ENCODE measurements at places on chromosomes 6 and 20. TPM values are rescaled to one million over a fixed set of nuclear protein-coding genes. Genes with fewer than 3 reads are reported as not detected.

The HSPA1L gene
- 2.0 TPM for total RNA-seq

The MAS1 gene
- total RNA-seq = not detected

The ZKSCAN4 gene
- total RNA-seq = 1.6 TPM

The EBF4 gene
- total RNA-seq = 17.1 TPM

The C20orf141 gene
- not detected for total RNA-seq

- H3K4me1 ChIP-seq = no peaks in the 10 kb centered on the region
- H3K36me3 ChIP-seq = no peaks in the 10 kb centered on the region
- H3K4me3 ChIP-seq = no peak overlapping the region
- peaks cover 67% of the 10 kb centered on the region for H3K27me3 ChIP-seq
- H3K27ac ChIP-seq = no peak overlapping the region
Observed at GRCh38 chr6:28789553-28790083, 134.2 kb downstream of the TRIM27 start.

- DNase-seq = no peak
- H3K27me3 ChIP-seq = no peaks in the 10 kb centered on the region
- H3K4me1 ChIP-seq = no peaks in the 10 kb centered on the region
- H3K4me3 ChIP-seq = no peak overlapping the region
- H3K27ac ChIP-seq = no peak overlapping the region
Observed at GRCh38 chr6:51098791-51099190, 280.1 kb downstream of the TFAP2B start.

- H3K4me3 ChIP-seq = no peak overlapping the region
- H3K4me1 ChIP-seq = no peaks in the 10 kb centered on the region
- no peak overlapping the region for H3K27ac ChIP-seq
- no peaks in the 10 kb centered on the region for H3K27me3 ChIP-seq
Observed at GRCh38 chr20:54122189-54122588, 51.6 kb downstream of the CYP24A1 start.

GRCh38 chr6:11111769-11112437 is 378 bp upstream of the ERVFRD-1 start:
- no peak overlapping the region for H3K4me3 ChIP-seq
- H3K36me3 ChIP-seq = no peaks in the 10 kb centered on the region
- no peak for DNase-seq
- H3K4me1 ChIP-seq = peaks cover 10% of the 10 kb centered on the region
- H3K27me3 ChIP-seq = no peaks in the 10 kb centered on the region
- H3K27ac ChIP-seq = no peak overlapping the region

DNA sequence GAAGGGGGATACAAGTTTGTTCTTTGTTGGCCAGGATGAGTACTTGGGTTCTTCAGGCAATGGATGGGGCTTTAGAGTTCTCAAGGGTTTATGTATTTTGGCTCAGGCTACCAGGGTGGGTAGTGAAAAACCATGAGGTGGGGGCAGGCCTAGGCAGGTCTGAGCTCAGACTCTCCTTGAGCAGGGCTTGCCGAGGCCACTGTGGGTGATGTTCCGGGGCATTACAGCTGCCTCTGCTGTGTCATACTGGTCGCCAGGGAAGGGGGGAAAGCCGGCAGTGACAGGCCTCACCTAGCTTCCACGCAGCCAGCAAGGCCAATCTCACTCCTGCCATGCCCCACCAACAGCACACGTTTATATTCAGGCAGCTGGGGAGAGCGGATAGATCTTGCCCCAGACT is 79.6 kb downstream of the BCKDHB start:
- H3K36me3 ChIP-seq = no peaks in the 10 kb centered on the region
- H3K4me1 ChIP-seq = no peaks in the 10 kb centered on the region
- H3K27ac ChIP-seq = no peak overlapping the region
- DNase-seq = no peak
- no peak overlapping the region for H3K4me3 ChIP-seq

DNA sequence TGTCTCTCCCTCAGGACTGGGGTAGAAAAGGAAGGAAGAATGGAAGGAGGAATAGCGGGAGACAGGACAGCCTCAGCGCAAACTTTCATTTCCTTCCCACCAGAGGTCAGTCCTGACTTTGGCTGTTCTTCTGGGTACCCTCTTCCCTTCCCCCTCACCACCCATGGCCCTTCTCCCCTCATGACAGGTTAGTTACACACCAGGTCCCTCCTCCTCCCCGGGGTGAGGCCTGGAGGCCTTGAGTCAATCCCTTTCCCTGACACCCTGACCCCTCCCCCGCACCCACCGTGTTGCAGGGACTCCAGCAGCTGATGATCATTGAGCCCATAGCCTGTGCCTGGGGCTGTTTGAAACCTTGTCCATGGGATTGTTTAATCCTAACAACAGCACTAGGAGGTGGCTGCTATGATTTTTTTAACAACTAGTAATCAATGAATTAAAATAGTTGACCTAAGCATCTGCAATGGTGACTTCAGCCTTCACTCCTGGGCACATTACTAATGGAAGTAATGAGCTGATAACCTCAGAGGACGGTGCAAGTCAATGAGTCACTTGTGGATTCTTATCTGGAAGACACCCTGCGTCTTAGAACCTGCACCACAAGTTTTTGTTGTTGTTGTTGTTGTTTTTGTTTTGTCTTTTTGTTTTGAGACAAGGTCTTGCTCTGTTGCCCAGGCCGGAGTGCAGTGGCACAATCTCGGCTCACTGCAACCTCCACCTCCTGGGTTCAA is 46.6 kb upstream of the CCDC167 start:
- H3K36me3 ChIP-seq = no peaks in the 10 kb centered on the region
- H3K4me1 ChIP-seq = peaks cover 37% of the 10 kb centered on the region
- H3K27me3 ChIP-seq = no peaks in the 10 kb centered on the region
- DNase-seq = no peak
- H3K4me3 ChIP-seq = no peak overlapping the region

- H3K36me3 ChIP-seq = peaks cover 3% of the 10 kb centered on the region
- peaks cover 5% of the 10 kb centered on the region for H3K4me1 ChIP-seq
- H3K27ac ChIP-seq = no peak overlapping the region
Observed at GRCh38 chr6:33705268-33705885, 6.1 kb downstream of the UQCC2 start.

DNA sequence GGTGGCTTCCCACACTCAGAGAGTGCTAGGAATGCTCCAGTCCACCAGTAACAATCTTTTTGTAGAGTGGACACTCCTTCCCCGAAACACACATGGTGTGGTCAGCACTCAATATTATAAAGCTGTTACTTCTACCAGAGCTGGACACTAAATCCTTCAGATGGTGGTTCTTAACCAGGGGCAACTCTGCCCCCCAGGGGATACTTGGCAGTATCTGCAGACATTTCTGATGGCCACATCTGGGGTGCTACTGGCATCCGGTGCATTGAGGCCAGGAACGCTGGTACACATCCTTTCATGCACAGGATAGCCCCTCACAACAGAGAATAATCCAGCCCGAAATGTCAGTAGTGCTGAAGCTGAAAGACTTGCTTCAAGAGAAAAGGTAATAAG is 124.4 kb downstream of the NFATC2 start:
- H3K4me1 ChIP-seq = peaks cover 57% of the 10 kb centered on the region
- H3K27ac ChIP-seq = peak overlapping the region; percentile 79
- H3K4me3 ChIP-seq = no peak overlapping the region
- no peaks in the 10 kb centered on the region for H3K27me3 ChIP-seq
- peaks cover 39% of the 10 kb centered on the region for H3K36me3 ChIP-seq

DNA sequence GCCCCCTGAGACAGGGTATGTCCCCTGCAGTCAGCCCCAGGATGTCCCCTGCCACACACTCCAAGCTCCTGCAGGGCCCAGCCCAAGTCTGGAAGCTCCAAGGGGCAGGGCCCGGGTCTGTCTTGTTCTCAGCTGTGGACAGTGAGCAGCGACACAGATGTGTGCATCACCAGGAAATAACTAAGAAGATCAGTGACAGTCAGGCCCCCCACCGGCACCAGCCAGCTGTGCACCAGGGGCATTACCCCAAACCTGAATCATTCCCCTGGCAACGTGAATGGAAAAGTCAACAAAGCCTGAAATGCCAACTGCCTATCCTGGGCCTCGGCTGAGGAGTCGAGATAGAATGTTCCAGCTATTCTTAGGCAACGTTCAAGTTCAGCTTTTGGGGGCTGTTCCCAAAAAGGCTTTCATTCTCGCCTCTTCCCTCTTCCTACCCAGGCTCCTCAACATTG is 105.0 kb downstream of the PREX1 start:
- DNase-seq = peak; percentile 59
- peaks cover 90% of the 10 kb centered on the region for H3K4me1 ChIP-seq
- H3K36me3 ChIP-seq = peaks cover 39% of the 10 kb centered on the region
- no peak overlapping the region for H3K4me3 ChIP-seq
- H3K27me3 ChIP-seq = no peaks in the 10 kb centered on the region
- peak overlapping the region; percentile 74 for H3K27ac ChIP-seq

GRCh38 chr6:150347845-150348244 is 21.0 kb upstream of the IYD start:
- H3K27me3 ChIP-seq = no peaks in the 10 kb centered on the region
- no peaks in the 10 kb centered on the region for H3K4me1 ChIP-seq
- no peak for DNase-seq
- no peak overlapping the region for H3K27ac ChIP-seq
- H3K4me3 ChIP-seq = no peak overlapping the region
- H3K36me3 ChIP-seq = no peaks in the 10 kb centered on the region

Measured in natural killer cell (primary cell).